Aorta (tissue), 5 donors: ENCODE measurements at places on chromosomes 7 and 10. TPM values are rescaled to one million over a fixed set of nuclear protein-coding genes. Genes with fewer than 3 reads are reported as not detected.

DNA sequence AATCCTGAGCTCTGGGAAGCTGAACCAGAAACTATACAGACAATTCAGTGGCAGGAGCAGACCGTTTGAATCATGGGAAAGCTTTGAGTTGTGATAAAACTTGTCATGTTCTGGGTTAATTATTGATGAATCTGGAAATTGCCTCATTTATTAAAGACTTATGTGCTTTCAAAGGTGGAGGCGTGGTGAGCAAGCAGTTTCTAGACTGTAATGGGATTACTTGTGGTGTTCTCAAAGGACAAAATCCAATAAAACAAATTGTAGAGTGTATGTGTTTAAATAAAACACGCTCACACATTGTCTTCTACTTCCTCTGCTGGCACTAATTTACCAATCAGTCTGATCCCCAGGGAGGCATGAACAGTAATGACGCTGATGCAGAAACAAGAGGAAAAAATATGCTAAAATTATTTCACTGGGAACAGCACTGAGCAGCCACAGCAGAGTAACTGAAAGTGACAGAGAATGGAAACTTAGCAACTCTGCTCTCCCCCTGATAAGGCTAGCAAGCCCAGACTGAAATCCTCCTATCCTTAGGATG, 25.1 kb downstream of the PARD3 start:
- no peak for DNase-seq
- no peaks in the 10 kb centered on the region for H3K27me3 ChIP-seq
- H3K4me1 ChIP-seq: peaks cover 3% of the 10 kb centered on the region
- H3K4me3 ChIP-seq: no peak overlapping the region
- H3K27ac ChIP-seq: no peak overlapping the region
- no peaks in the 10 kb centered on the region for H3K36me3 ChIP-seq

The JAKMIP3 gene
- 0.99 TPM for total RNA-seq

- no peak for DNase-seq
- H3K27me3 ChIP-seq: no peaks in the 10 kb centered on the region
- H3K4me3 ChIP-seq: no peak overlapping the region
Measured at GRCh38 chr7:16412274-16413254, 8.8 kb downstream of the CRPPA start.

GRCh38 chr7:143047326-143047725, 4.8 kb upstream of the OR6V1 start:
- H3K4me3 ChIP-seq: no peak overlapping the region
- H3K4me1 ChIP-seq: no peaks in the 10 kb centered on the region
- no peak for DNase-seq
- no peaks in the 10 kb centered on the region for H3K27me3 ChIP-seq

DNA sequence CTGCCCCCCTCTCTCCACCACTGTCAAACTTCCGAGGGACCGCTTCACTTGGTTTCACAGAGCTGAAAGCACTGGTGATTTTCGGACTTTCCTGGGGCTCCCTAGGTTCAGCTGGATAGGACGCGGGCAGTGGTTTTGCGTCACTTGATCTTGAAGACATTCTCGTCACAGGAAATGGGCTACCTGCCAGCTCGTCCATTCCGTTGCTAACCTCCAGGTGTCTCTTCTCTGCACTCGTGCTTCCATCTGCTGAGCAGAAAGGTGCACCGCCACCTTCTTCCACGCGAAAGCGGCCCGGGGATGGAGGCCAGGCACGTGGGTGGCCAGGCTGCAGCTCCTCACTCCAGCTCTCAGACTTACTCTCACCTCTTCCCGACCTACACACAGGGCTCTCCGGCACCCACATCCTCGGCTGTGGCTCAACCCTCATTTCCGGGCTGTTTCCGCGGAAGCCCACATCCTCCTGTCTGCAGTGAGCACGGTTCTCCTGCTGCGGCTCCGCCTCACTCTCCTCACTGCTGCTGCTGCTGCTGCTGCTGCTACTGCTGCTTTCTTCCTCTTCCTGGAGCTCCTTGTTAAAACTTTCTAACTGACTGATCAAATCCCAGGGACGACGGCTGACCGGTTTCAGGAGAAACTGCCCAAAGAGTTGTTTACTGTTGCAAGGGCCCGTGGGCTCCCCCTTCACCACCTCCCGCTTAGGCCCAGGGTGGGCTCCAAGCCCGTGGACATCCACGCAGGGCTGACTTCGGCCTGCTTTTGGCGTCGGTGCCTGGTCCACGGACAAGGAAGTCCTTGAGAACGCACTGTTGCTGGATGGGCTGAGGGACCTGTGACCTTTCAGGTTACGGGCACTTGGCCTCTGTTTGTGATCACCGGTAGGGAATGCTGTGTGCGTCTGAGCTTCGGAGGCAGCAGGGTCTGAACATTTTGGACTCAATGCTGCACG, 32.1 kb downstream of the JCAD start:
- H3K4me3 ChIP-seq: no peak overlapping the region
- H3K27me3 ChIP-seq: no peaks in the 10 kb centered on the region
- peak overlapping the region; percentile 76 for H3K27ac ChIP-seq
- H3K36me3 ChIP-seq: no peaks in the 10 kb centered on the region
- no peaks in the 10 kb centered on the region for H3K4me1 ChIP-seq

DNA sequence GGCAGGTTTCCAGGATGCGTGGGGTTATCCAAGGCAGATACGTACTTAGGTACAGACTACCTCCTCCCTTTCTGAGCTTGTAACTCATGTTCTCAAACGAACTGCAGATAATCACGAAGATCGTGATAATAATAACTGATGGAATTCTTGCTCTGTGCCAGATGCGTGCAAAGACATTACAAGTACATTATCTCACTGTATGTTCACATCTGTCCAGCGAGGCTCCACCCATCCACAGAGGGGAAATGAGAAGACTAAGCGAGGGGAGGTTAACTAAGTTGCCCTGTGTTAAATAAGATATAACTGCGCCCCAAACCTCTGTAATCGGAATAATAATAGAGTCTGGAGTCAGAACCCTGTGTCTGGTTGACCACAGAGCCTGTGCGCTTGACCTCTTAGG, 1.9 kb downstream of the GALNT17 start:
- H3K4me1 ChIP-seq: no peaks in the 10 kb centered on the region
- H3K27ac ChIP-seq: no peak overlapping the region
- DNase-seq: no peak
- no peaks in the 10 kb centered on the region for H3K27me3 ChIP-seq
- H3K36me3 ChIP-seq: no peaks in the 10 kb centered on the region
